ENCODE measurements at places on chromosomes 7 and 10.

DNA sequence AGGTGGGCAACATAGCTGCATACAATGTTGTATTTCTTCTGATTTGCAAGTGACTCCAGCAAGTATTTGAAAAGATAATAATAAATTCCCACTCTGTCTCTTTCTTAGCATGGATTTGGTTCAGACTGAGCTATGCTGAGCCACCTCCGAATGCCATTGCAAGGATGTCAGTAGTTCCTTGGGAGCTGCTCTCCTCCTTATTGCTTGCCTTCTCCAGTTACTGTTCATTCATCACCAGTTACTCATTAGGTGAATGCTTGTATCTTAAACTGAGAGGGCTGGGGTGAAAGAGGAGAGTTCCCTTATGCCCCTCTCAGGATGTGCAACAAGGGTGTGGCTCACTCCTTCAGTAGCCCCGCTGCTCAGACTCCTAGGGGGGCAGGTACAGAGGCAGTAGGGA, 78.4 kb upstream of the PRKAR2B start:
- no peak for DNase-seq

- DNase-seq: no peak
These were observed 53.8 kb upstream of the AGK start for GRCh38 chr7:141497391-141497790.

- DNase-seq: no peak
These were observed 636.6 kb downstream of the SDK1 start for GRCh38 chr7:3937605-3938004.

DNA sequence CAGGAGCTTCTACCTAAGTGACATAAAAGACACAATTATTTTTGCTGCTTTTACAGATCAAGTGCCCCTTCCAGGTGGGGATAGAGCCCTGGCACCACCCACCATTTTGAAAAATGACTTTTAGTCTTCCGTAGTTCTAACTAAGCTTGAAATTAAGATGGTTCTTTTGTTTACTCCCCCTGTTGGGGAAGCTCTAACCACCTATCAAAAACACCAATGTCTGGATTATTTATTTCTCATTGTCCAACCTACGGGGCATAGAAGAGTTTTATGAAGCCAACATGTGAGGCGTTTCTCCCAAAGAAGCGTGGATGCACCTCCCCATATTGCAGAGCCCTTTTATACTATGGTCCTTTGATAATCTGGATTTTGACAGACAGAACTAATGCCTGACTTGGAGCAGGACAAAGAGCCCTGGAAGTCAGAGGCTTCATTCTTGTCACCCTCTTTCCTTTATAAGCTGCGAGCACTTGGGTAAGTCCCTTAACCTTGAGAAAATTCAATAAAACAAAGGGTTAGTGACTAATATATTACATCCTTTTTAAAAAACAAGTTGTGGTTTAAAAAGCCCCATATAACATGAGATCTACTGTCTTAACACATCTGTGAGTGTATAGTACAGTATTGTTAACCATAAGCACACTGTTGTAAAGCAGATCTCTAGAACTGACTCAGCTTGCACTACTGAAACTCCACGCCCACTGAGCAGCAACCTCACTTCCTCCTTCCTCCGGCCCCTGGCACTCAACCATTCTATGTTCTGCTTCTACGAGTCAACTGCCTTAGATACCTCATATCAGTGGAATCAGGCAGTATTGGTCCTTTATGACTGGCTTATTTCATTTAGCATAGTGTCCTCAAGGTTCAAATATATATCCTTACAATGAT, 67.5 kb downstream of the ATXN7L1 start:
- DNase-seq: peak; percentile 82

- no peak for DNase-seq
These were observed 442.8 kb upstream of the PODXL start for GRCh38 chr7:131999193-131999592.

DNA sequence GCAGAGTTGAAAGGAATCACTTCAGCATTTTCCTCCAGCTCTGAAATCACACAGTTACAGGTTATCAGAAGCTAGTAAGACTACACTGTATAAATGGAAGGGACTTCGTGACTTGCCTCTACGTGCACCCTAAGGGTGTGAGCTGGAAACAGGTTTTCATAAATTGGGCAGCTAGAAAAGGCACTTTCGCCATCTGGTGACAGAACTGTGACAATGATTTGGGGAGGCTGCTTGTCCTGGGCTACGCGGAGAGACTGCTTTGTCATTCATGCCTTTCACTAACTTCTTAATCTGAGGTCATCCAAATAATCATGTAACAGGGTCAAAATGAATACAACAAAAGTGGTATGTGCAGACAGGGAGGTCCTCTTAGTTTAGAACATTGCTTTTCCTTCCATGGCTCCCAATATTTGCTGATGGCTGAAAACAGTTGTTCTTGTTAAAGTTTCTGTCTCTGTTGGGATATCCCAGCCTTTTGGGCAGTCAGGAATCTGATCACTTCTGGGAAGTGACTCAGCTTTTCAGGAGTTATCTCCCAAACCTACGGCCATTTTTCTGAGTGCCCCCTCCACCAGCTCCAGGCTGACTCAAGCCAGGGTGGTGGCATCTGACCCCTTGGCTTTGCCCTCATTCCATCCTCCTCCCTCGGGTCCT, 17.8 kb downstream of the VWC2 start:
- peak; percentile 0 for DNase-seq

DNA sequence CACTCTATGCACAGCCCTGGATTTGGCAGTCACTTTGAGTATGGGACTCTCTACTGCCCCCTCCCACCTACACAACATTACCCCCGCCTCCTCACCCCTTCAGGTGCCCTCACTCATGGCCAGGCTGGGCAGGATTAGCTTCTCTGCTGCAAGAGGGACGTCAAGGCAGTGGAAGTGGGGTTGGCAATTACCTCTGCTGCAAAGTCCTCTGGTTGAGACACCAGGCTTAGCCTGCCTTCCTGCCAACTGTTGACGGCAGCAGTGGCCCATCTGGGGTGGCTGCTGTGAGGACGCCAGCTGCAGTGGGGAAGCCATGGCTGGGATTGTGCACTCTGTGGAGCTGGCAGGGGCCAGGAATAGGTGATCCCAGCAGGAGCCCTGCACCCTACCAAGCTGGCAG, 26.7 kb downstream of the SVIL start:
- DNase-seq: no peak

DNA sequence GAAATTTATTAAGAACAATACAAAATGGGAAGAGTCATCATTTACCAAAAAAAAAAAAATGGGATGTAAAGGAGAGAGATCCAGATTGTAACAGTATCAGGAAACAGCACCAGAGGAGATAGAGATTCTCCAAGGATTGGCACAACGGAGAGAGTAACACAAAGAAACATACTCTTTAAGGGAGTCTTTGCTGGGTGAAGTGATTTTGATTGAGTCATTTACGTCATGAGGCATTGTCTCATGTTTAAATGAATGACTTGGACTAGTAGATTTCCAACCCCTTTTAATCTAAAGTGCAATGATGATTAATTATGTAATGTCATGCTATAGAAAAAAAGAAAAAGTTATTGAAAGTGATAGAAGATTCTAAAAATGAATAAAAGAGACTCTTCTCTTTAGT, 68.8 kb downstream of the ITGB8 start:
- DNase-seq: peak; percentile 6

GRCh38 chr10:79081353-79082034, 12.7 kb downstream of the ZMIZ1 start:
- peak; percentile 90 for DNase-seq

GRCh38 chr7:50393547-50394252, 56.5 kb downstream of the FIGNL1 start:
- no peak for DNase-seq

GRCh38 chr7:27104341-27105058, 2.0 kb upstream of the HOXA2 start:
- DNase-seq: no peak

- DNase-seq: no peak
These were observed 40.1 kb downstream of the NHLRC2 start for GRCh38 chr10:113894581-113894980.

DNA sequence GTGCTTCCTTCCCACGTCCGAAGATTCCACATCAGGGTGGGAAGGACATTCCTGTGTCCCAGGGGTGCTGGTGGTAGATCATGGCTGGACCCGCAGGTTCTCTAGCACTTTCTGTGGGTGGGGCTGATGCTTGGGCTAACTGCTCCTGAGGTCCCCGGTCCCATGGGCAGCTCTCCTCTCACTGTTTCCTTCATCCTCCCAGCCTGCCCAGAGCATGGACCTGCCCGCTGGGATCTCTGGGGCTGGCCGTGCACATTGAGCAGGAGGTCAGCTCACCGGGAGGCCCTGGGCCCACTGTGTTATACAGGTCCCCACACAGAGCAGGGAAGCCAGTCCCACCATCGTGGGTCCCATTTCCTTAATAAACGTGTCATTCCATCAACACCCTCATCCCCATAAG, 502.3 kb downstream of the TCERG1L start:
- no peak for DNase-seq

DNA sequence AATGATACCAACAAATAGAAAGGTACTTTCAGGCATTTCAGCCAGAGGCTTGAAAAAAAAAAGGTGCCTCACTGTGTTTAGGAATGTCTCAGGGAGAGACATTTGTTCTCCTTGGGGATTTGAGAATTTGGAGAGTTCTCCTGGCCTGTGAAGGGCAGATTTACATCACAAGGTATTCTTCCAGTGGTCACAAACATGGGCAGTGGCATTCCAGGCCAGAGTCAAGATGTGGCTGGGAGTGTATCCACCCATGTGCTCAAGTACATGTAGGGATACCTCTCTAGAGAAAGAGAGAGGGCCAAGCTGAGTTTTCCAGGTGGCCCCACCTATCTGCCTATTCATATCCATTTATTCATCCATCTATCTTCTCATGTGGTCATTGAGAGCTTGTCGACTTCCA, 253.8 kb downstream of the LRMDA start:
- DNase-seq: no peak

DNA sequence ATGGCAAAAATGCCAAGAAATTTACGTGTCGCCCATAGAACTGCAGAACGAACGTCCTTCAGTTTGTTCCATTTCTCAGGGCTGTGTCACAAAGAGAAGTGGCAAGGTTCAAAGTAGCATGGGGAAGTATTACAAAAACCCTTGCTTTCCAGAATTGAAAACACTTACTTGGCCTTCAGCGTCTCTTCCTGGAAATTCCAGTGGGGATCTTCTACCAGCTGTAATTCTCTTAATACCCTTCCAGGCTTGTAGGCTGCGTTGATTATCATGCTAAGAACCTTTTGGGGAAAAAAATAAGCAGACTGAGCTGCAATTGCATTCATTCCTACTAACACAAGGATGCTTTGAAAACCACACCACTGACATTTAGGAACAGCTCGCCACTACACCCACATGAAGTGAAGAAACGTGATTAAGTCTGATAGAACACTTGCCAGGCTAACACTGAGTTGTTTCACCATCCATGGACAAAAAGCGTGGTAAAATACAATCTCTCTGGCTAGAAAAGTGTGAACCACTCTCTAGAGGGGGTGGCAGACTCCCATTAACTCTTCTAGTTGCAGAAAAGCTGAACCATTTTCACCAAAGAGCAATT, 222.3 kb downstream of the SFMBT2 start:
- DNase-seq: no peak

GRCh38 chr10:3693022-3693697, 91.8 kb downstream of the KLF6 start:
- no peak for DNase-seq

DNA sequence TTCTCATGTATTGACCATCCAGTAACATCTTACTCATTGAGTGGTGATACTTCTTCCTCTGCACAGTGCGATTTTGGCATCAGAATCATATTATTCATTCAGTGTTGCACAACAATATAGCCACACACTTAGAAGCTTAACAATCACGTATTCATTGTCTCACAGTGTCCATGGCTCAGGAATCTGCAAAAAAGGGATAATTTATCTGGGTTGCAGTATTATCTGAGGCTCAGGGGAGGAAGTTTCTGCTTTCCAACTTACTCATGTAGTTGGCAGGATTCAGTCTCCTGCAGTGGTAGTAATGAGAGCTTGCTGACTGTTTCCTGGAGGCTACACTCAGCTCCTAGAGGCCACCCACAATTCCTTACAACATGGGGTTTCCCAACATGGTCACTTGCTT, 803.6 kb downstream of the SORCS1 start:
- DNase-seq: peak; percentile 90

DNA sequence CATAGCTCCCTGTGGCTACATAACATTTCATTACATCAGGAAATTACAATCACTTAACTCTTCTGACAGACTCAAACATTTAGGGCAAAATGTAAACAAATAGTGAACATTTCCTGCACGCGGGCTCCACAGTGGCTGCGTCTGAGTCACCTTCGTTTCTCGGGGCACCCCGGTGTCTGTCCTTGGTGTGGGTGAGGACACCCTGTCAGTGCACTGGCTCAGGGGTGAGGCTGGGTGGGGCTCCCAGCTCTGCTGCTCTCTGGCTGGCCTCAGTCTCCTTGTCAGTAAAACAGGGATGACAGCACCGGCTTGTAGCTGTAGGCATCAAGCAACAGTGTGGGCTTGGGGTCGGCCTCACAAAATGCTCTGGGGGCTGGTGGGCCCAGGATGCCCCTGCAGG, 237.1 kb upstream of the SHH start:
- DNase-seq: no peak

GRCh38 chr7:105810556-105810955, 65.8 kb downstream of the ATXN7L1 start:
- DNase-seq: no peak

- DNase-seq: no peak
These were observed 28.9 kb upstream of the ELFN1 start for GRCh38 chr7:1641173-1641572.

DNA sequence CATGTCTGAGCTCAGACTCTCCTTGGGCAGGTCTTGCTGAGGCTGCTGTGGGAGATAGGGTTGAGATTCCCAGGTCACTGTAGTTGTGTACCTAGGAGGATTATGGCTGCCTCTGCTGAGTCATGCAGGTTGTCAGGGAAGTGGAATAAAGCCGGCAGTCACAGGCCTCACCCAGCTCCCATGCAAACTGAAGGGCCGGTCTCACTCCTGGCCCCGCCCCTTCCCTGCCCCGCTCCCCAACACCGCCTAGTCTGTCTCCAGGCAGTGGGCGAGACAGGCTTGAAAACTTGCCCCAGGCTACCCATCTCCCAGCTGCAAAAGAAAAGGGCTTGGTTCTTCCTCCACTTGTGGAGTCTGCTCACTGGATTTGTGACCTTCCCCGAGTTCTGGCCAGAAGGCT, 41.6 kb upstream of the SDHAF3 start:
- DNase-seq: no peak

DNA sequence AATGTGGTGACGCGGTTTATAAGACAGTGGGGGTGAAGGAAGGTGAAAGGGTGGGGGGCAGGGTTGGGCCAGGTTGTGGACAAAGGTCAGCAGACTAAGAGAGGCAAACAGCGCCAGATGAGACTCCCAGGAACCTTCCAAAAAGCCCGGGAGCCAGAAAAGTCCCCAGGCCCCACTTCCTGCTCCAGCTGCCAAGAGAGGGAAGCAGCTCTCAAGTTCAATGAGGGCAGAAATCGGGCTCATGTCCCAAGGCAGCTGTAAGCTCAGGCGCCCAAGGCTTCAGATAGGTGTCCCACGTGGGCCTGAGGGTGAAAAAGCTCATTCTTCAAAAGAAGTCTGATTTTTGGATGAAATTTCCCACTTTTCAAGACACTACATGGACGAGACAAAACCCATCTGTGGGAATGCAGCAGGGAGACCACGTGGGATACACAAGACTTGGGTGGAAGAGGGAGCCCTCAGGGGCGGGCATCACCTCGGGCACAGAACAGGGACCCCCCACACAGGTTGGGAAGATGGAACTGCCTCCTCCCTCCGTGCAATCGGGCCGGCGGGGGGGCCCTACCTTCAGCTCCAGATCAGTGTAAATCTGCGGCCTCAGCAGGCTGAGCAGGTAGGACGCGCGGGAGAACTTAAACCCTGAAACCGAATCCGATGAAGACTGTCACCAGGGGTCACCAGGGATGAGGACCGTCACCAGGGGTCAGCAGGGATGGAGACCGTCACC, 7.8 kb downstream of the PYROXD2 start:
- no peak for DNase-seq
